ENCODE measurements at places on chromosomes 1 and 21. TPM values are rescaled to one million over a fixed set of nuclear protein-coding genes. Genes with fewer than 3 reads are reported as not detected.

Gene ESRRG
- total RNA-seq: 0.52 TPM

Gene ZNF496
- 15.3 TPM for total RNA-seq

Gene MR1
- 28.7 TPM for total RNA-seq

Gene ARTN
- total RNA-seq: 0.40 TPM

Gene ARHGAP29
- total RNA-seq: 250 TPM

- no peak for DNase-seq
Measured at GRCh38 chr1:42449256-42449655, 6.6 kb downstream of the ZMYND12 start.

DNA sequence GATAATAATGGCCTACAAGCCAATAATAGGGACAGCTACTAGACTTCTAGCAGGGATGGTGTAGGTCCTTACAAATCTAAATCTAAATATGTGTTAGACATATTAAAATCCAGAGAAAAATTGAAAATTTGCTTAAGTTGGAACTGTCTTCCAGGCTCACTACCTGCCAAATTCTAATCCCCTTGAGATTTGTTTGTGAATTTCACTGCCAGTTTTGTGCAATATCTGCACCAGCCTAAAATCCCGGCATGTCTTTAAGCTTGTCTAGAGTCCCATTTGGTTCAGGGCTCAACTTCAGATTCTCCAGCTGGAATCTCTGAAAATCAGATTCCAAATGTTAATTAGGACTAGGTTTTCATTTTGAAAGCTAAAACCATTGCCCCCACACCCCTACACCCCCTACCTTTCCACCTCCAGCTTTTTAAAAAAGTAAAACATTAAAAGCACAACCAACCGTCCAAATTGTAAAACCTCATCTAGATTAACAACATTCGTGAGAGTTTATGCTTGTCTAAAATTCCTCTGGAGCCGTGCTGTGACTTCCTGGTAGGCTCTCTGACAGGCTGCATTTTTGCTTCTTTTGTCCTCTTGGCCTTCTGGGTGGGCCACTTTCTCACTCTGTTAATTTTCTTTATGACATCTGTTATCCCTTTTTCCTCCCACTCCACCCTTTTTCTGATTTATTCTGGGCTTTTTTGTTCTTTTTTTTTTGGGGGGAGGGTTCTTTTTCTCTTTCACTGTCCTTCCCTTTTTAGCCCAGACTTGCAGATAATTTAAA, 348.7 kb downstream of the PAPPA2 start:
- DNase-seq: no peak

GRCh38 chr1:41813755-41814745, 104.7 kb downstream of the HIVEP3 start:
- DNase-seq: no peak

Measured in renal cortical epithelial cell (primary cell).